ENCODE measurements at places on chromosomes 11 and 22.

GRCh38 chr11:11449327-11449726 is 96.3 kb upstream of the CSNK2A3 start:
- no peak for DNase-seq

DNA sequence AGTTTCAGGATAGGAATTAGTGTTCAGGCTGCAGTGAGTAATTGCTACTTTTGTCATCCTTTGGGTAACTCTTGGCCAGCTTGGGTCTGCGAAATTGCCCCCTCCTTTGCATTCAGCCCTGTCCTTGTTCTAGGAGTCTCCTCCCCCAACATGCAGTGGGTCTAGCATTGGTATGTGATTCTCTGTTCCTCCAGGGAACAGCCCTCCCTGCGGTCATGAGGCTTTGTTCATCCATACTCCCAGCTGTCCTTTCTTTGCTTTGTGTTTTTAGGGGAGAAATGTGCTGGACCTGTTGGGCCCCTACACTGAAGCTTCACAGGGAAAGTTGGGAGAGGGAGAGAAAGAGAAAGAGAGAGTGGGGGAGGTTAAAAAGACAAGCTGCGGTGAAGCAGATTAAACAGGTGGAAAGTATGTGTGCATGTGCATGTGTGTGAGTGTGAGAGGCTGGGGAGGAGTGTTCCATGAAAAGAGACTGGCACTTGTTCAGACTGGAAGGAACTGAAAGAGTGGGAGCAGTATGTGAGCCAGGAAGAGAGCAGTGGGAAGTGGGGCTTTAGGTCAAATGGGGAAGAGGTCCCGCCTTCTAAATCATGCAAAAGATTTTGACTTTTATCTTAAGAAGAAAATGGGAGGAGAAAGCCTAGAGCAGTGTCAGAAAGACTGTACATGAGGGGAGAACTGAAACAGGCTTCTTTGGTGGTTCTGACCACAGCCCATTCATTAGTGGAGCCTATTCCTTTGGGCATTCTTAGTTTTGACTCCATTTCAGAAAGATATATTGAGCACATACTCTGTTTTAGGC is 17.9 kb upstream of the SESN3 start:
- no peak for DNase-seq

GRCh38 chr11:78562398-78562797 is 12.3 kb downstream of the NARS2 start:
- DNase-seq: no peak

DNA sequence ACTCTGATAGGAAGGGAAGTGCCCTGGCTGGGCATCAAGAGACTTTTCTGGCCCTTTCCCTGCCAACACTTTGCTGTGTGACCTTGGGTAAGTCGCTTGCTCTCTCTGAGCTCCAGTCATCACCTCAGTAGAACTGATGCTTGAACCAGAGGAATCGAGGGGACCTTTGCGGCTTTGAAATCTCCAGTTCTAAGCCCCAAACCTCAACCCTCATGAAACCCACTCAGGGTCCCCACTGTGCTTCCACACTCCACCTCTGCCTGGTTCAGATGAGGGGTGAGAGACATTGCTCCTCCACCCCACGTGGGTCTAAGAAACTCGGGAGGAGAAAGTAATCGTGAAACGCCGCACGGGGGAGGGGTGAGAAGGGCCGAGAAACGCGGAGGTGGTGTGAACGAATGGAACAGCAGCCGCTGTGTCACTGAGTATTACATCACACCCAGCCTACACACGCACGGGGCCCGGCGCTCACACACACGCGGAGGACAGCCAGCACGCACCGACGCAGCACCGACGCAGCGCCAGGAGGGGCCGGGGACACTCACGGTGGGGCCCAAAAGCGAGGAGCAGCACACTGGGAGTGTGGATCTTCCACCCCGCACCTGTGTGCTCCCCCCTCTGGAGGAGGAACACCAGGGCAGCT is 4.3 kb downstream of the RTN4RL2 start:
- no peak for DNase-seq

DNA sequence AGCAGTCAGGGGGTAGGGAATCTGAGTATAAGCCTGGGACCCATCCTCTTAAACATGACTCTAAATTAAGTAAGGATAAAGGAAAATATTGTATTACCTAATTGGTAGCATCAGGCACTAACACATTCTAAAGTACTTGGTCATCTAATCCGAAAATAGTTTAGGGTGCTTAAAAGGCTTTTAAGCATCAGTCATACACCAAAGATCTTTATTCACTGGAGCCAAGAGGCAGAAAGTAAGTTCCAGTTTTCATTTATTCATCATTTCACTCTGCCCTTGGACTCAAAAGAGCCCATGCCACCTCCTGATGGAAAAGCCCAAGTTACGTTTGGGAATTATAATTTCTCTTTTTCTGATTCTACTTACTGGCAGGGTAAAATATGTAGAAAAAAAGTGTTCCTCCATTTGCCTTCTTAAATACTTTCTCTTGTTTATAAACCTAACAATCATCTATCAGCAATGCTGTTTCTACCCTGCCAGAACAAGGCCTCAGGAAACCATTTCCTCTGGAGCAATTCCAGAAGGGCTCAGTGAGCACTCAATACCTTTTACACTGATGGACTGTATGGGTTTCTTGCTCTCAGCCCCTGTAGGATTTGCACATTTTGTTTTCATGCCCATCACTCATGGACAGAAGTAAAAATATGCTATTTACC is 120.1 kb upstream of the SLC5A12 start:
- no peak for DNase-seq

- DNase-seq: no peak
These were observed 213.1 kb upstream of the ZBED5 start for GRCh38 chr11:11070976-11071375.

- no peak for DNase-seq
These were observed 18.4 kb downstream of the SELENOO start for GRCh38 chr22:50218996-50219727.

GRCh38 chr11:113488931-113489351 is 13.7 kb upstream of the DRD2 start:
- no peak for DNase-seq

DNA sequence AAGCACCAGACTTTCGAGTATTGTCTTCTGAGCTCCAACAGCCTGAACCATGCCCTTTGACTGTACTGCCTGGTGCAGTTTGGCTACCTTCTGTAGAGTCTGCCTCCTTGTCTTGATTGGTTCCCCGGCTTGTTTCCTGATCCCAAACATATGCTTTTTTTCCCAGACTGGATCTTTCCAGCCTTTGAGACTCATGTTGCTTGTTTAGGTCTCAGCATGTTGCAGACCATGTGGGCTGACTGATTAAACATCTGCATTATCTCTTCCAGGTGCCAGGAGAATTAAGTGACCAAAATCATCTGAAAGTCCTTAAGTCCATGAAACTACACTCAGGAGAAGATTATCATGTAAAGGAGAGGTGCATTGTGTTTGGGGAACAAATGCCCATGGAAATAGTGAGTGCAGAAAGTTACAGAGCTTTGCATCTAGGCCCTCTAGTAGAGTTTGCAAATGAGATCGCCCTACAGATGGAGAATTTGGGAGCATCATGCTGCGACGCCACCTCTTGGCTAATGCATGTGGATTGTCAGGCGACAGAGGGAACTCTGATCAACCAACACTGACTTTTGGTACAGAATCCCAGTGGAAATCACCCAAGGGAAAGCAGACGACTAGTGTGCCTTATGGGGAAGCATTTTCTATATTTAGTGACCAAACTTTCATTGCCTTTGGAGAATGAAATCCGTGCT is 188.8 kb downstream of the BLID start:
- no peak for DNase-seq

Data from NCI-H187 treated with DMSO at 0.1 percent for 48 hours (cell line).